ENCODE measurements at places on chromosomes 2 and 18. TPM values are rescaled to one million over a fixed set of nuclear protein-coding genes. Genes with fewer than 3 reads are reported as not detected.

Gene BCL11A
- total RNA-seq, result 11.2 TPM

Gene FAHD2B
- total RNA-seq, result 3.1 TPM

Gene STARD7
- 96.8 TPM for total RNA-seq

Gene POTEJ
- total RNA-seq, result not detected

Gene CYRIA
- 63.3 TPM for total RNA-seq

Gene PECR
- 8.1 TPM for total RNA-seq

Gene BCS1L
- 3.4 TPM for total RNA-seq

Gene CD8B
- 41.9 TPM for total RNA-seq

Gene CSRNP3
- total RNA-seq, result under 0.01 TPM

Gene RIF1
- total RNA-seq, result 66.7 TPM

Gene PARD6G
- total RNA-seq, result 0.73 TPM

Gene RAB6C
- 0.10 TPM for total RNA-seq

Gene M1AP
- 0.31 TPM for total RNA-seq

Gene MC2R
- total RNA-seq, result under 0.01 TPM

Gene HNMT
- 42.2 TPM for total RNA-seq

Gene DUSP28
- 12.1 TPM for total RNA-seq

Gene ACTR1B
- total RNA-seq, result 53.7 TPM

Gene ANKZF1
- 45.4 TPM for total RNA-seq

Gene MYO7B
- 1.0 TPM for total RNA-seq

Gene CFC1
- total RNA-seq, result not detected

Gene ERMN
- 25.1 TPM for total RNA-seq

Gene PLGLB1
- total RNA-seq, result 2.7 TPM

Gene TMEM17
- 0.21 TPM for total RNA-seq

Gene METTL21A
- 13.2 TPM for total RNA-seq

Gene FAP
- total RNA-seq, result not detected

Gene PRSS56
- total RNA-seq, result not detected

Gene IL1RL1
- total RNA-seq, result 2.7 TPM

Gene PDE11A
- total RNA-seq, result under 0.01 TPM

Gene CPLX4
- total RNA-seq, result 0.10 TPM

Gene RGPD4
- total RNA-seq, result 0.10 TPM

Gene PROM2
- total RNA-seq, result 0.31 TPM

Gene GCKR
- total RNA-seq, result not detected

Gene GMCL1
- 18.6 TPM for total RNA-seq

Gene CNTNAP5
- not detected for total RNA-seq

Gene KCNG2
- total RNA-seq, result 0.10 TPM

Gene AGPS
- 23.6 TPM for total RNA-seq

Gene SLC9A2
- not detected for total RNA-seq

Gene KRTCAP3
- total RNA-seq, result 0.52 TPM

Gene DSG4
- not detected for total RNA-seq

Gene SEPTIN2
- 218 TPM for total RNA-seq

Gene XDH
- not detected for total RNA-seq

Gene ACTG2
- 0.10 TPM for total RNA-seq

Gene B4GALT6
- 1.0 TPM for total RNA-seq

Gene TBR1
- total RNA-seq, result 0.10 TPM

Gene DNAH7
- 0.10 TPM for total RNA-seq

Gene ZAP70
- total RNA-seq, result 137 TPM
